Renal cortex interstitium (tissue), 15 donors: ENCODE measurements at places on chromosomes 5 and 9.

DNA sequence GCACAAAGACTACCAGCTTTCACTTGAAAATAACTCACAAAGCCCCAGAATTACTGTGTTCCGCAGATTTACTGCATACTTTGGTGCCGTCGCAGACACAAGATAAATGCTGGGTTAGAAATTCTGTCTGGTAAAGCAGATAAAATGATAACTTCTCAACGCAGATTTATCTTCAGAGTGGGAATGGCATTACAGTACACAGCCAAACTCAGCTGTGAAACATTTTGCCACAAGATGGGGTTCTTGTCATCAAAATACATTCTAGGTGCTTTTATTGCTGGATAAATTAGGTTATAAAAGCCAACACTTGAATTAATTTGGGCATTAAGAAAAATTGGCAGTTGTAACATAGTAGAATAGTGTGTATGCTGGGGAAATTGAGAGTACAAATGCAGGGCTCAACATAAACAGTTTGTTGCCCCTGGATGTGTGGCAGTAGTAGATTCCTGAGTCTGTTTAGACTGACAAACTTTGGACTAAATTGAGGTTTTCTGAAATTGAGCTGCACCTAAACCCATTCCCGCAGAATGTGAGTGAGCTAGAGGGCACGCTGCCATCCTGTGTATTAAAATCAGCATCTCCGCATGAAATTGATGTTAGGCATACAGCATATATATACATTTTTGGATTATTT lies 61.1 kb downstream of the LMNB1 start:
- DNase-seq = no peak

DNA sequence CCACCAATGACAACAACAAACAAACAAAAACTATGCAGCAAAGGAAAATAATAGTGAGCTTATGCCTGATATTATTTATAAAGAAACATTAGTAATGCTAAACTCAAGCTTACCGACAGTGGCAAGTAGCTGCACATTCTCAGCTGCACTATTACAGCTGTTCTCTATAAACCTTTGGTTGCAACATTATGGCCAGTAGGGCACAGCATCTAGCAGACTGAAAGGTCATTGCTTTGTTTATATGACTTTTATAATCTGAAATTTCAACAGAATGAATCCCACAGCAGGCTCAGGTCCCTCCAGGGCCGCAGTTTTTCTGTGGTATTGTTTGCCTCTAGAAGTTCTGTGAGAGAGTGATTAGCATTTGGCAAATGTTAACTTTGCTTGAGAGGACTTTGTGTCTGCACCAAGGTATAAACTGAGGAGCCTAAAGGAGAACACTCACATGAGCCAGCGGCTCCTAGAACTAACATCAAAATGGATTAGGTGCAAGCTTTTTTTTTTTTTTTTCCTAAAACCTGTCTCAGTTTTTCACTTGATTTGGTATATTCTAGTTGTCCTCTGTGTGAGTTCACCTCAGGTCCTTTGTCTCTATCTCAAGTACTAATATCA lies 58.3 kb downstream of the IZUMO3 start:
- DNase-seq = no peak

GRCh38 chr5:54173251-54173650 lies 137.1 kb downstream of the ARL15 start:
- no peak for DNase-seq

GRCh38 chr5:79448336-79448735 lies 65.6 kb downstream of the HOMER1 start:
- DNase-seq = no peak

DNA sequence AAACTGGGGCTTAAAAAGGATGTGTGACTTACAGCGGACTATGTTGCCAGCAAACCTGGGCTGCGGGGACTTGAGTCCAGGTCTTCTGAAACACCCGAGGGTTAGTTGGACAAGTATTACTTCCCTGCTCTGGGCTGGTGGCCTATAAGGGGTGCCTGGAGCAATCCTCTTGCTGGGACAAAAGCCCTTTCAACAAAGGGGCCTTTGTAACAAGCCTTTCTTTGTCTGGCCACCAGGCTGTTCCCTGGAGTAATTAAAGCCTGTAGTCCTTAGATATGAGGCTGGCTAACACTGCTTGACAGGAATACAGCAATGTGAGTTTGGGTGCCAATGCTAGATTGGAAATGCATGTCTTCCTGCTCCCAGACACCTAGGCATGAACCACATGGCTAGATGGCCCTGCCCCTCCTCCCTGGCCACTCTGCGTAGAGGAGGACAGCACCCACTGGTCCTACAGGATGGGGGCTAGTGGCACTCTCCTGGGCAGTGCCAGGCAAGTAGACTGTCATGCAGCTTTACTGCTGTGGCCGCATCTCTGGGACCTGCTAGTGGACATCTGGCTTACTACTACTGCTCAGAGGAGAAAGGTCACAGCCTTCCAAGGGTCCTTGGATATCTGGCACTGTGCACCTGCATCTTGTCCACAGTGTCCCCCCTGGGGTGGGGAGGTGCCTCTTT lies 343.1 kb downstream of the ZSWIM6 start:
- DNase-seq = no peak

GRCh38 chr5:1568201-1568979 lies 44.6 kb upstream of the LPCAT1 start:
- DNase-seq = no peak

DNA sequence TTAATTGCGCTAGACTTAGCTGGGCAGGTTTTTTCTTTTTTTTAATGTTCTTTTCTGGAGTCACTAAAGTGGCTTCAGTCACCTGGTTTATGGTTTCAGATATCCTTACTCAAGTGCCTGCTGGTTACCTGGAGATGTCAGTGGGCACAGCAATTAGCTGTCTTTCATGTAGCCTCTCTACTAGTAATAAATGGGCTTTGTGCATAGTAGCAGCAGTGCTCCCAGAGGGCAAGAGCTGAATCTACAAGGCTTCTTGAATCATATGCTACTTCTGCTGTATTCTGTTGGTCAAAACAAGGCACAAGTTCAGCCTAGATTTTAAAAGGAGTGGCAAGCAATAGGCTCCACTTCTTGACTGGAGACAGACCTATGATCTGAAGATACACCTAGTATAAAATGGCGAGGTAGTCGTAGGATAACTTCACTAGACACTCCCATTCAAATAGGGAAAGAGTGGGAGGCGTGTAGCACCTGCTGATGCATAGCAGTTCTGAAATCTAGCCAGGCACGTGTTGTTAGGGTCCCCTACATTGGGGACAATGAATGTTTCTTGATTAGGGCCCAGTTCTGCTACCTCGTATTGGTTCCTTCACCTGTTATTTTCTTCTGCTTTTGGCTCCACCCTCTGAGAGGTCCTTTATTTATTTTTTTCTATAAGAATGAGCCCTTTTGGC lies 7.0 kb downstream of the SCAMP1 start:
- DNase-seq = no peak

DNA sequence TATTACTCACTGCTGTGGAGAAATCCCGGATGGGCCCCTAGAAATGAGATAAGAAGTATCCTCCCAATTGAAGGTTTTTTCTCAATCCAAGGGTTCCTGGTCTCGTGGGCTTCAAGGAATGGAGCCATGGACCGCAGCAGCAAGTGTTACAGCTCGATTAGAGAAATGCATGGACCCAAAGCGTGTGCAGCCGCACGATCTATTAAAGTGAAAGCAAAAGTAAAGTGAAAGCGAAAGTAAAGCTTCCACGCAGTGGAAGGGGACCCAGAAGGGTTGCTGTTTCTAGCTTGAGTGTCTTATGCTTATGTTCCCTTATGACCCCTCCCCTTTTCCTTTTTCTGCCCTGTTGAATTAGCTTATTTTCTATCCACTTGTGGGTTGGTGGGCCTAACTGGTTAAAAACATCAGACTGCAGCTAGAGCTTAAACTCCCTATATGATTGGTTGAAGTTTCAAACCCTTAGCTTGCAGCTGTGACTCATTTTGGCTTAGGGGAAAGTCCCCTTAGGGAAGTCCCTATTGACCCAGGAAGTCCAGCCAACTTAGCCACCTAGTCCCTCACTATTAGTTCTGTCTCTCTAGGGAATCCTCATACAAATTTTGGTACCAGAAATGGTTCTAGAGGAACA lies 1111.8 kb downstream of the TAF11L14 start:
- no peak for DNase-seq

GRCh38 chr5:139822553-139823425 lies 27.2 kb downstream of the PSD2 start:
- DNase-seq = no peak

DNA sequence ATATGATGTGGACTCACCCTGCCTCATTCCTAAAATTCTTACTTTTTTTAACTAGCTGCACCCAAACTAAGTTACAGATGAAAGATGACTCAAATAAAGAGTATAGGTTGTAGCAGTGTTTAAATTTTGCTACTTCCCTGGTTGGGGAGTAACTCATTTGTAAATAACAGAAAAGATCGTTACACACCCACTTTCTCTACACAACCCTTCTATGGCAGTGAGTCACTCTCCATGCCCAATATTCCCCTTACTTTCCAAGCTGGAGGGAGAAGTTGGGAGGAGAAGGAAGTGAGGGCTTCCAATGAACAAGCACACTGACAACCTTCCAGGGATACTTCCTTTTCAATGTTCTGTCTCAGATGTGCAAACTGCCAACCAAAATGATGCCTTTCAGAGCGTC lies 1.9 kb downstream of the RASEF start:
- DNase-seq = no peak

- DNase-seq = no peak
These were observed 67.0 kb upstream of the MAST4 start for GRCh38 chr5:66529182-66529581.

DNA sequence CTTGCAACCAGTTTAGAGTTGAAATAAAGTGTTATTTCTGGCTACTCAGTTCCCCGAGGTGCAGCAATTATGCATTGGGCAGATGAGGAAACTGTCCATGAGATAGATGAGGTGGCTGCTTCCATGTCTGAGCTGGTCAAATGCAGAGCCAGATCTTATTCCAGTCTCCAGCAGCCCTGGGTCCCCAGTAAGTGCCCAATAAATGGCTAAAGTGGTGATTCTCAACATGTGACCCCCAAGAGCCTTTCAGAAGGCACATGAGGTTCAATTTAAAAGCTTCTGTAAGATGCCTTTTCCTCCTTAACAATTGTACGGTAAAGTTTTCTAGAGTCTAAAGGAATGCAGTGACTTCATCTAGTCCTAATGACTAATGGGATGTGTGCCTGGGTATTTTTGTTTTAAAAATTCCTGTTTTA lies 17.5 kb downstream of the ATOX1 start:
- DNase-seq = no peak

DNA sequence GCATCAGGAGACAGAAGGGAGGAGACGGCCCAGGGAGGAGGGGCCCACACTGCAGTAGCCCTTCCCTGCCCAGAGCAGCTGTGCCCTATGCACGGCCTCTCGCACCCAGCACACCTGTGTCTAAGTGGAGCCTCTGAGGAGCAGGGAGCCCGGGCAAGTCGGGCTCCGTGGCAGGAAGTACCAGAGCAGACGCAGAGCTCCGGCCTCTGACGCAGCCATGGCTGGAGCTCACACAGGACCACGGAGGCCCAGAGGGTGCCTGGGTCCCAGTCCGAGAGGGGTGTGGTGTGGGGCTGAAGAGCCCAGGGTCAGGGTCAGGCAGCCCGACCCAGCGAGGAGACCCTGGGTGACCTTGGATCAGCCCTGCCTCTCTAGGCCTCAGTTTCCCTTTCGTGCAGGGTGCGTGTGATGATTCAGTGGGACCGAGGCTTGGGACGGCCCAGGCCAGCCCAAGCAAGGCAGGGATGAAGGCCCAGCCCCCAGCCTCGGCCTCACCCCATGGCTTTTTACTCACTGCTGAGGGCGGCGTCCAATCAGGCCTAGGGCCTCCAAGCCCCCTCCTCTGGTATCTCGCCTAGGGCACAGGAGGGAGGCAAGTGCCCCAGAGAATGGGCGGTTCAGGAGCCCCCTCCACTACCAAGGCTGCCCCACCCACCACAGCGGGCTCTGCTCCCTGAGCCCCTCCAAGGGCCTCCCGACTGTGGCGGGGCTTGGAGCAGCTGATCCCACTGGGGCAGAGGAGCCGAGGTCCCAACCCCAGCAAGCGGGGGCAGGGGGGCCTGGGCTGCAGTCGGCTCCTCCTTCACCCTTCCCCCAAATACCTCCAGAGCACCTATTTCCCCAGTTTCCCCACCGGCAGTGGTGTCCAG lies 4.3 kb upstream of the AGPAT2 start:
- no peak for DNase-seq

GRCh38 chr9:12774861-12775678 lies at the start of gene LURAP1L:
LURAP1L (plus strand) TSS chr9:12775020; CDS start chr9:12775716, 696 bp downstream.
- peak; percentile 68 for DNase-seq

- no peak for DNase-seq
These were observed 19.0 kb upstream of the SMAD5 start for GRCh38 chr5:136113606-136114005.

GRCh38 chr9:27945386-27945785 lies 372.1 kb upstream of the C9orf72 start:
- no peak for DNase-seq

GRCh38 chr9:70093944-70094343 lies 50.3 kb downstream of the MAMDC2 start:
- no peak for DNase-seq

DNA sequence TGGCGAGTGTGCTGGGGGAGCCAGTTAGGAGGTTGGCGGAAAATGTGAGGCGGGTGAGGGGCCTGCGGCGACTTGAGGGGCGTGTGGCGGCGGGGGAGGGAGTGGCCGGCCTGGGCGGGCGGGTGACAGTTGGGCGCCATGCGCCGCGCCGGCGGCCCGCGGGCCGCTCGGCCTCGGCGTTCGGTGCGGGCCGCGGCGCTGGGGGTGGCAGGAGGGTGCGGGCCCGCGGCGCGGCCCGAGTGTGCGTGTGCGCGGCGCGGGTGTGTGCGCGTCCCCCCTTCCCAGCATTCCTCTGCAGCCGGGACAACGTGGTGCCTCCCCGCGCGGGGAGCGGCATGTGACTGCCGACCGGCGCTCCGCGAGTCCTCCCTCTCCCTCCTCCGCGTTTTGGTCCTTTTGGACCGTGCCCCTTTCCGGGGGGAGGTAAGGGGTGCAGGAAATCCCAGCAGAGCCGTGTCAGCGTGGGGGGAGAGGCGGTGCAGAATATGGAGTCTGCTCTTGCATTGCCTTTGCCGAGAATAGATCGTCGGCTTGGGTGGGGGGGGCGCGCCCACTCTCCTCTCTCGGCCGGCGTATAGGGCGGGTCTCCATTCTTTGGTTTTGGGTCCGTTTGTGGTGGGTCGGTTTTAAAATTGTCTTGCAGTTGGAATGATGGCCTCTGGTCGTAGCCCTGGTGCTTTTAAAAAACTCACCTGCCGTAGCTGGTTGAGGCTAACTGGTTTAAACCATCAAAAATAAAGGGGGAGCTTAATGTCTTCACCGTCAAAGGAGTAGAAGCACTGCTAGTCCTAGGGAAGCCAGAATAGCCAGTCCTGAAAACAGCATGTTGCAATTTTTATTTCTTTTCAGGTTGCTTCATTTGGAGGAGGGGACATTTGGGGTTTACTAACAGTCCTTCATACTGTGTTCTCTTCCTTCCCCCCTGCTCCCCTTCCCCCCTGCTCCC lies 2.0 kb downstream of the LARP1 start:
- peak; percentile 33 for DNase-seq

- no peak for DNase-seq
These were observed 340.5 kb downstream of the PIK3R1 start for GRCh38 chr5:68555907-68556681.

- DNase-seq = no peak
These were observed 287.8 kb upstream of the ISL1 start for GRCh38 chr5:51095486-51095885.
